H9 (cell line): ENCODE measurements at places on chromosomes 6 and 20. TPM values are rescaled to one million over a fixed set of nuclear protein-coding genes. Genes with fewer than 3 reads are reported as not detected.

DNA sequence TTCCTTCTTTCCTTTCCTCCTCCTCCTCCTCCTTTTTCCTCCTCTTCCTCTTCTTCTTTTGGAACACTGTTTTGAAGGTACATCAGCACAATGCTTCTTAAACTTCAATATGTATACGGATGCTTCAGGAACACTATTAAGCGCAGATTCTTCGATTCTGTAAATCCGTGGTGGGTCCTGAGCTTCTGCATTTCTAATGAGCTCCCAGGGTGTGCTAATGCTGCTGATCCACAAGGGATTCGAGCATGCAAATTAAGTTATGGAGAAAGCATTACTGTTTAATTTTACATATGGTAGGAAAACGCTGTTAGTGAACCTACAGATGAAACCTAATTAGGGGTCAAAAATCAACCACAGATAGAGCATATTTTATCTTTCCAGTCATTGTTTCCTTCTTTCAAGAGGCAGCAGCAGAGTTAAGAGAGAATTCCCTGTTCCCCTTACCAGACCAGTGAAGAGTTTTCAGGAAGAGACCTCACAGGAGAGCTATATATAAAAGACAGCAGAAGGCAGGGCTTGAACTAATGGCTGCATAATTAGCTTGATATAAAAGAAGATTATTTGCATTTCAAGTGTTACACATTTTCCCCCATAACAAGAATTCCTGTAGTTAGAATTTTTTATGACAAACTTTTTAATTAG, 47.2 kb downstream of the KIF13A start:
- H3K4me3 ChIP-seq = peak overlapping the region; percentile 86
- DNase-seq = no peak
- no peaks in the 10 kb centered on the region; the same call in 1 of the 2 replicates for H3K4me1 ChIP-seq
- no peak overlapping the region for H3K27ac ChIP-seq
- H3K27me3 ChIP-seq = no peaks in the 10 kb centered on the region

GRCh38 chr6:76593668-76594067, 521.2 kb upstream of the IMPG1 start:
- H3K27ac ChIP-seq = no peak overlapping the region
- H3K36me3 ChIP-seq = peaks cover 48% of the 10 kb centered on the region
- no peak overlapping the region for H3K4me3 ChIP-seq
- no peak for DNase-seq

DNA sequence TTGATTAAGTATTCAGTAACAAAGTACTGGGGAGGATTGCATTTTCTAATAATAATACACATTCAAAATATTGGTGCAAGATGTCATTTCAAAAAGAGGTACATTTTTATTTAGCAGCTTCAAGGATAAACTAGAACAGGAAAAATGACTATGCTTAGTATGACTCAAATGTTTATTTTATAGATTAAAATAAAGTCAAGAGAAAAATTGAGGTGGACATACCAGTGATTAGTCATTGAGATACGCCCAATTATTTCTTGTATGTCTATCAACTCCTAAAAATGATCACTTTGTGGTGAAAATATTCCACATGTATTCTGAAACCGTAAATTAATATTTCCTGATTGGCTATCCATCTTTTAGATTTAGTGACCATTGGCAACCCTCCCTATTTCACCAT, 96.7 kb downstream of the PHF3 start:
- no peaks in the 10 kb centered on the region for H3K27me3 ChIP-seq
- H3K27ac ChIP-seq = no peak overlapping the region
- DNase-seq = no peak
- H3K4me1 ChIP-seq = no peaks in the 10 kb centered on the region

DNA sequence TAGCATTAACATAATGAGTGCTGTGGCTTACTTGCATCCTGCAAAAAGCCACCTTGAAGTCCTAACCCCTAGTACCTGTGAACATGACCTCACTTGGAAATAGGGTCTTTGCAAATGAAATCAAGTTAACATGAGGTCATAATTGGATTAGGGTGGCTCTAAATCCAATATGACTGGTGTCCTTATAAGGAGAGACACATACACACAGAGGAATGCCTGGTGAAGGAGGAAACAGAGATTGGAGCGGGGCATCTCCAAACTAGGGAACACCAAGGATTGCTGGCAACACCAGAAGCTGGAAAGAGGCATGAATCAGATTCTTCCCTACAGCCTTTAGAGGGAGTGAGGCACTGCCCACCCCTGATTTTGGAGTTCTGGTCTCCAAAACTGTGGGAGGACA, 17.6 kb upstream of the RPS6KA2 start:
- no peak for DNase-seq
- peaks cover 3% of the 10 kb centered on the region; the same call in 1 of the 2 replicates for H3K4me1 ChIP-seq
- H3K27ac ChIP-seq = no peak overlapping the region
- H3K36me3 ChIP-seq = no peaks in the 10 kb centered on the region

DNA sequence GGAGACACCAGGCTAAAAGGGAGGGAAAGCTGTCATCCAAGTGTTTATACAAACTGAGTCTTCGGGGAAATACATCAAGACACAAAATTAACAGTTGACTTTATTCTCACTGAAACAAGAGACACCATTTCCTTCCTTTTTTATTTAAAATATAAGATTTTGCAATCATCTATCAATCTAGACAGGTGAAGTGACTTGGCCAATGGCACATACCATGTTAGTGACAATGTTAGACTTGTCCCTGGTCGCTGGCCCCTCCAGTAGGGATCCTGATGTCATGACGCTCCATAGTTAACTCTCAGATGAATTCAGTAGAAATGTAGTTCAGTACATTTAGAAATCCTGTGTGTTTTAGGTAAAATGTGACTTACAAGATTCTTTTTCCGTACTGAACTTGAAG, 2.9 kb downstream of the SASH1 start:
- no peak overlapping the region for H3K27ac ChIP-seq
- no peaks in the 10 kb centered on the region for H3K36me3 ChIP-seq
- DNase-seq = no peak
- H3K27me3 ChIP-seq = no peaks in the 10 kb centered on the region
- H3K4me3 ChIP-seq = peak overlapping the region; percentile 26; the same call in 1 of the 2 replicates

- H3K36me3 ChIP-seq = no peaks in the 10 kb centered on the region
- H3K4me1 ChIP-seq = peaks cover 3% of the 10 kb centered on the region; the same call in 1 of the 2 replicates
- DNase-seq = no peak
- H3K27me3 ChIP-seq = no peaks in the 10 kb centered on the region
Measured at GRCh38 chr6:11033825-11034224, 10.3 kb downstream of the ELOVL2 start.

GRCh38 chr6:129451187-129451586, 258.8 kb downstream of the ARHGAP18 start:
- H3K27me3 ChIP-seq = no peaks in the 10 kb centered on the region
- no peaks in the 10 kb centered on the region; the same call in 1 of the 2 replicates for H3K4me1 ChIP-seq
- no peak for DNase-seq
- no peaks in the 10 kb centered on the region for H3K36me3 ChIP-seq
- H3K27ac ChIP-seq = no peak overlapping the region
- no peak overlapping the region for H3K4me3 ChIP-seq

DNA sequence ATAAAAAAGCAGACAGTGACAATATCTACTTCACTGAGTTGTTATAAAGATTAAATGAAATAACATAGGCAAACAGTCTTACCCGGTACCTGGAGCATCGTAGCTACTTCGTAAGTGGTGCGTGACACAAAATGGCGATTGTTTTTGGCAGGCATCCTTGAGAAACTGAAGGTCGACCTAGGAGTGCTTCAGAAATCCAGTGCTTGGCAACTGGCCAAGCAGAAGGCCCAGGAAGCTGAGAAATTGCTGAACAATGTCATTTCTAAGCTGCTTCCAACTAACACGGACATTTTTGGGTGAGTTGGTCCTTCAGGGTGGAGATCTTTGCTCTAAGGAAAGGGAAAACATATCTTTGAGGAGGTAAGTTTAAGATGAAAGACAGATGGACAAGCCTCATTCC, 4.8 kb downstream of the BPIFA2 start:
- H3K4me3 ChIP-seq = no peak overlapping the region
- no peak for DNase-seq
- no peak overlapping the region for H3K27ac ChIP-seq
- peaks cover 8% of the 10 kb centered on the region for H3K36me3 ChIP-seq

GRCh38 chr6:144696610-144697368, 411.7 kb downstream of the UTRN start:
- DNase-seq = no peak
- no peaks in the 10 kb centered on the region for H3K27me3 ChIP-seq
- peaks cover 41% of the 10 kb centered on the region for H3K36me3 ChIP-seq
- no peak overlapping the region for H3K27ac ChIP-seq
- H3K4me3 ChIP-seq = no peak overlapping the region
- H3K4me1 ChIP-seq = no peaks in the 10 kb centered on the region

DNA sequence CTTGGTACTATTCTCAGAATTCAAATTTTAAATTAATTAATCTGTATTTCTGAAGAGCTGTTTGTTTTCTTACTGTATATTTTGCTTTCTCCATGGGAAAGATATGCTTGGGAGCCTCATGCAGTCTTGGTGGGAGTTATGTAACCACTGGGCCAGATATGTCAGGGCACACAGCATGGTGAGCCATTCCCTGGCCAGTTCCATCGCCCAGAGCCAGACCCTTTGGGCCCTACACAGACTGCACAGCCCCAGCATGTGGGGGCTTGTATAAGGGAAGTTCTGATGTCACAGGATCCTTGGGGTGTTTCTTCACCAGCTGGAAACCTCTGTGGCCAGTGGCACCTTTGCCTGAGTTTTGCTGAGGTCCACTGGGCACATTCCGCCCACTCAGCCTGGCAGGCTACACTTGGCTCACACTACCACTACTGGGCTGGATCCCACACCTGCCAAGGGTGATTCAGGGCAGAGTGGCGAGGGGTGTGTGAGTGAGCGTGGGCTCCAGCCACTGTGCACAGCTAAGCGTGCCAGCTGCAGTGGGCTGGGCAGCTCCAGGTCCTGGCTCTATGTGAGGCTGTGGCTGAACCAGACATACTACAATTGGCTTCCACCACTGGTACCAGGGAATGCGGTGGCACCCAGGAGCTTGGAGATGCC, 293.5 kb downstream of the ARHGAP18 start:
- no peak overlapping the region for H3K27ac ChIP-seq
- H3K4me1 ChIP-seq = no peaks in the 10 kb centered on the region
- DNase-seq = no peak
- no peaks in the 10 kb centered on the region for H3K36me3 ChIP-seq
- no peak overlapping the region for H3K4me3 ChIP-seq
- no peaks in the 10 kb centered on the region for H3K27me3 ChIP-seq

GRCh38 chr6:47027315-47027714, 14.8 kb downstream of the ADGRF1 start:
- no peaks in the 10 kb centered on the region for H3K4me1 ChIP-seq
- H3K27me3 ChIP-seq = no peaks in the 10 kb centered on the region
- no peak for DNase-seq
- no peak overlapping the region for H3K4me3 ChIP-seq
- H3K27ac ChIP-seq = no peak overlapping the region
- H3K36me3 ChIP-seq = no peaks in the 10 kb centered on the region

DNA sequence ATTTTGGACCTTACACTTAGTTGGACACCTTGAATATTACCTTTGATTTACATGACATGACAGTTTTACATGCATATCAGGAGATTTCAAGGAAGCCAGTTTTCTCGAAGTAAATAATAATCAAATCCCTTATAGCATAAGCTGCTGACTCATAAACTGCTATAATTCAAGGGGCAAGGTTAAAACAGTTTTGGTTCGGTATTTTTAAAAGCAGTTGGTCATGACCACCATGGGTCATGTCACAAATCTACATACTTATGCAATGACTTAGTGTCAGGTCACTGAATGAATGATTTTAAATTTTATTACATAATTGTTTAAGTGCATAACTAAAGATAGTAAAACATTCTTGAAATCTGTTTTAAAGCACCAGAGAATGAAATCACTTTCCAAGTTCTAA, 158.0 kb downstream of the DST start:
- no peaks in the 10 kb centered on the region for H3K27me3 ChIP-seq
- H3K27ac ChIP-seq = no peak overlapping the region
- DNase-seq = no peak
- peaks cover 29% of the 10 kb centered on the region; the same call in 2 of the 3 replicates for H3K36me3 ChIP-seq
- no peak overlapping the region for H3K4me3 ChIP-seq

DNA sequence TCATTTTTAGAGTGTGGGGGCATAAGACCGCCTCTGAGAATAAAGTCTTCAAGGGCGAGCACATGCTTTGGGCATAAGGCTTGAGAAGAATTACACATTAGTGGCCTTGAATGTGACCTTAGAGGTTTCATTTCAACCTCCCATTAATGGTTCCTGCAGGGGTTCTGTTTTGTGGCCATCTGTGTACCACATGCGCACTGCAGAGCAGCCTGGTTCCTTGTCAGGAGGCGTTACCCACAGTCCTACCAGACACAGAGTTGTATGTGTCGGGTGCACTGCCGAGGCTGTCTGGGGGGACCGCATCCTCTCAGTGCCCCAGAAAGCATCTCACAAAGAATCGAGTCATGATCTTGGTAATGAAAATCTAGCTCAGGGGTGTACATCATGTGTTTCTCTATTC, 115.7 kb downstream of the B3GAT2 start:
- no peaks in the 10 kb centered on the region for H3K4me1 ChIP-seq
- H3K36me3 ChIP-seq = no peaks in the 10 kb centered on the region
- no peaks in the 10 kb centered on the region for H3K27me3 ChIP-seq
- no peak overlapping the region for H3K4me3 ChIP-seq
- DNase-seq = no peak
- H3K27ac ChIP-seq = no peak overlapping the region

- no peak overlapping the region for H3K27ac ChIP-seq
- no peaks in the 10 kb centered on the region; the same call in 1 of the 2 replicates for H3K4me1 ChIP-seq
- H3K4me3 ChIP-seq = no peak overlapping the region
- no peaks in the 10 kb centered on the region for H3K27me3 ChIP-seq
- DNase-seq = peak; percentile 46
- no peaks in the 10 kb centered on the region for H3K36me3 ChIP-seq
Measured at GRCh38 chr20:25032478-25033264, 25.3 kb downstream of the ACSS1 start.

DNA sequence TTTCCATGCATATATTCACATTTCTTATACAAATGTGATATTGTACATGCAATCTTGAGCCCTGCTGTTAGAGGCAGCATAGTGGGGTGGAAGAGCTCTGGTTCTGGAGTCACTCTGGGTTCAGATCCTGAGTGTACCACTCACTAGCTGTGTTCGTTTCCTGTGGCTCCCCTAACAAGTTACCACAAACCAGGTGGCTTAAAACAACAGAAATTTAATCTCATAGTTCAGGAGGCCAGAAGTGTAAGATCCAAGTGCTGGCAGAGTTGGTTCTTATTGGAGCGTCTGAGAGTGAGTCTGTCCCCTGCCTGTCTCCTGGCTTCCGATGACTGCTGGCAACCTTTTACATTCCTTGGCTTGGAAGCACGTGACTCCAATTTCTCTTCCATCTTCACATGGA, 115.6 kb downstream of the MAP3K7 start:
- H3K36me3 ChIP-seq = no peaks in the 10 kb centered on the region
- DNase-seq = no peak
- H3K4me3 ChIP-seq = no peak overlapping the region
- H3K27ac ChIP-seq = no peak overlapping the region
- H3K27me3 ChIP-seq = no peaks in the 10 kb centered on the region
- H3K4me1 ChIP-seq = no peaks in the 10 kb centered on the region

Gene ANGPT4
- 0.07 and 0.11 TPM in 2 replicates for total RNA-seq

Gene BHLHE23
- 0.22 and 0.35 TPM in 2 replicates for total RNA-seq

Gene BTNL2
- not detected in 2 replicates for total RNA-seq

Gene MTHFD1L
- 85.2 and 90.2 TPM in 2 replicates for total RNA-seq
